Activated naive CD4-positive, alpha-beta T cell treated with anti-CD3 and anti-CD28 coated beads, Interleukin-2, amount 50 U/mL, for 16 hours (primary cell): ENCODE measurements at places on chromosomes 5 and 9.

- DNase-seq: no peak
Observed at GRCh38 chr9:274406-274805, 59.7 kb downstream of the DOCK8 start.

DNA sequence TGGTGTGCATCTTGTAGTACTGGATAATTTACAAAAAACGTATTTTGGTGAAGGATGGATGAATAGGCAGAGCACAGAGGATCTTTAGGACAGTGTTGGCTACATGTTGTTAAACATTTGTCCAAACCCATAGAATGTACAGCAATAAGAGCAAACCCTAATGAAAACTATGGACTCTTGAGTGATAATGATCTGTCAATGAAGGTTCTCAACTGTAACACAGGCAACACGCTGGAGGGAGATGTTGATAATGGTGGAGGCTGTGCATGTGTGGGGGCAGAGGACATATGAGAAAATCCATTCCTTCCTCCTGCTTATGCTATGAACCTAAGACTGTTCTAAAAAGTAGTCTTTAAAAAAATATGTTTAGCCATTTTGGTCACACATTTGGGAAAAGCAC, 194.0 kb downstream of the FER start:
- DNase-seq: no peak

- DNase-seq: no peak
Observed at GRCh38 chr5:163825661-163826060, 320.2 kb downstream of the MAT2B start.

DNA sequence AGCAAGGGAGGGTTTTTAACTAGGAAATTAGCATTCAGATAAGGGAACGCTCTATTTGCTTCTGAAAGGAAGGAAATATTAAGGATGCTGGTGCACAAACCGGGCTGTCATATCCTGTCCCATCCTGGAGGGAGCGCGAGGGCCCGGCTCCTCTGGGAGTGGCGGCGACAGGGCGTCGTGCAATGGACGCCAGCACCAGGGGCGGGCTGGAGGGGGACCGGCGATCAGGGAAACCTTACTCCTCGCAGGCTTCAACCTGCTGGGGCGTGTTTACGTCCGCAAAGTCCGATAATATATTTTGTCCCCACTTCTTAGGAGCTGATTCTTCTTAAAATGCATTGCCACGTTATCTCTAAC, 197.1 kb upstream of the TBCA start:
- DNase-seq: no peak

DNA sequence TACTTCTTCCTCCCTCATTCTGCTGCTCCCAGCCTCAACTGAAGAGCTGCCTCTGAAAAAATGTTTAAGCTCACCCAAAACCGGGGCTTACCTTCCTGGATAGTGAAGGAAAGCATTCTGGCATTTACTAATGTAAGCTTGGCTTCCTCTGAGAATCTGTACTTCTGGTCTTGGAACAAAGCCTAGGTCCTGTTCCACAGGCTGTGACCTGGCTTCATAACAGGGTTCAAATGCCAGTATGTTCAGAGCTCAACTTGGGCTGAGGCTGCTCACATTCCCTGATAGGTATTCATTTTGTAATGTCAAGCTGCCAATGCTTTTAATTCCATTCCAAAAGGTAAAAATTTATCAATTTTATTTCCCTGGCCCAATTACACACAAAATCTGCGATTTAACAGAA, 411.7 kb upstream of the KCNN2 start:
- DNase-seq: no peak

GRCh38 chr5:151213803-151214613, 9.9 kb downstream of the CCDC69 start:
- peak; percentile 78 for DNase-seq

DNA sequence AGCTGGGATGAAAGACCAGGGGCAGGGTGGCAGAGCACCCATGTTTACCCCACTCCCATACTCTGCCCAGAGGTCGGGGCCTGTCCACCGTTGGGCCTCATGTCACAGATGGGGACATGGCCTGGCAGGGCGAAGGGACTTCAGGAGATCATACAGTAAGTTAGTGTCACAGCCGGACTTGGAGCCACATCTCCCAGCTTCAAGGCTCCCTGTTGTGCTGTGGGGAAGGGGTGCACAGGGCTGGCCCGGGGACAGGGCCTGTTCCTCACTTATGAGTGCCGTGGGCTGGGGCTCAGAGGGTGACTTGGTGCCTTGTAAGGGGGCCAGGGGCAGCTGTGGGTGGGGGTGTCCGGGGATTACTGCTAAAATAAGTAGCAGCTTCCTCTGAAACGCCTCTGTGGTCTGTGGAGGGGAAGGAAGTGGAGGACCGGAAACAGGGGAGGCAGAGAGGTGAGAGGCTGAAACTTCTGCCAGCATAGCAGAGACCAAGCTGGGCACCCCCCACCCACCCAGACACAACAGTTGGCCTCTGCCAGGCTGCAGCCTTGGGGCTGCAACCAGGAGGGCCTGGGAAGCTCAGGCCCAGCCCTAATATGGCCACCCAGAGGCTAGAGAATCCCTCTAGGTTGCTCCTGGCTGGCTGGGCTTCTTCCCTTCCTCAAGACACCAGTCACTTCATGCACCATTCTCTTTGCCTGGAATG, 41.1 kb upstream of the NEK6 start:
- peak; percentile 19 for DNase-seq

DNA sequence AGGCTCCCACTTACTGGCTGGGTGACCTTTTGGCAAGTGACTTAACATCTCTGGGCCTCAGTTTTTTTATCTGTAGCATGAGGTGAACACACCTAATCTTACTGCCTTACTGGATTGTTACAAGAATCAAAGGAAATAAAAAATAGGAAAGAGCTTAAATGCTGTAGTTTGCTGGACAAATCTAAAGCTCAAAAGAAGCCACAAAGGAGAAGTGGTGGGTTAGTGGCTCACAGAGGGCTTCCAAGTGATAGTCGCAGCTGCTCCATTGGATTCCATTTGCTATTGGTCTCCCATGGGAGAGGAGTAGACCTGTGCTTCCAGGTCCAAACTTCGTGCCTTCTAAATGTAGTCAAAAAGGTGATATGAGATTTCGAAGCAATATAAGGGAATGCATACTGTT, 123.6 kb downstream of the SEMA6A start:
- no peak for DNase-seq

GRCh38 chr5:74993743-74994142, 58.6 kb downstream of the GCNT4 start:
- DNase-seq: no peak

- DNase-seq: no peak
Observed at GRCh38 chr5:122870219-122870856, 24.9 kb downstream of the SNX24 start.

GRCh38 chr9:21751998-21752397, 50.4 kb upstream of the MTAP start:
- no peak for DNase-seq

DNA sequence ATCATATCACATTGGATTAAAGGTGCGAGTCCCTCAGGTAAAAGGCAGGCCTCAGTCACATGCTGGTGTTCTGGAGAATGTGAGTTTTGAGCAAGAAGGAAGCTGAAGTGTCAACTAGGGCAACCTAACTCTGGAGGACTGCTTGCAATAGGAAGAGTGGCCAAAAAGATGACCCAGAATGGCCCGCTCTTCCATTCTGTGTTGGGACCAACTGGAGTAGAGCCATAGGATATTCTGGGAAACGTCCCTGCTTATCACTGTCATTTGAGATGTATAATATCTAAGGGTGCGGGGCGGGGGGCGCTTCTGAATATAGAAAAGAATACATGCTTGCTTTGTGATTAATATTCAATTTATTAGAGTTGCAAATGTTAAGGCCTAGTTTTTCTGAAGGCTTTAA, 7.1 kb upstream of the TRIM7 start:
- no peak for DNase-seq

DNA sequence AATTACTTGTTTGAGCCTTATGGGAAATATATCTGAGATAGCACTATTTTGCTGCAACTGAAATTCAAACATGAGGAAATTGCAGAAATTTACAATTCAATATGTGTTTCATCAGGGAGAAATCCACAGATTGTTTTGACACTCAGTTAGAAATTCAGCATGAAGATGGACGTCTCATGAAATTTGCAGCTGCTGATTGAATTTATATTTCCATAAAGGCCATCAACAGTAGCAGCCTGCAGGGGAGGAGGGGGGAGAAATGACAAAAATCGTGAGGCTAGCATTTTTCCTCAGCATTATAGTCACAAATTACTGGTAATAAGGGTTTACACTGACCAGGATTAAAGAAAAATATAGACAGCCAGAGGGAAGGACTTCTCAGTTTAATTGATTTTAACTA, 81.0 kb downstream of the NDUFAF2 start:
- DNase-seq: no peak

GRCh38 chr5:73454379-73455036, 5.9 kb upstream of the FOXD1 start:
- peak; percentile 37 for DNase-seq

DNA sequence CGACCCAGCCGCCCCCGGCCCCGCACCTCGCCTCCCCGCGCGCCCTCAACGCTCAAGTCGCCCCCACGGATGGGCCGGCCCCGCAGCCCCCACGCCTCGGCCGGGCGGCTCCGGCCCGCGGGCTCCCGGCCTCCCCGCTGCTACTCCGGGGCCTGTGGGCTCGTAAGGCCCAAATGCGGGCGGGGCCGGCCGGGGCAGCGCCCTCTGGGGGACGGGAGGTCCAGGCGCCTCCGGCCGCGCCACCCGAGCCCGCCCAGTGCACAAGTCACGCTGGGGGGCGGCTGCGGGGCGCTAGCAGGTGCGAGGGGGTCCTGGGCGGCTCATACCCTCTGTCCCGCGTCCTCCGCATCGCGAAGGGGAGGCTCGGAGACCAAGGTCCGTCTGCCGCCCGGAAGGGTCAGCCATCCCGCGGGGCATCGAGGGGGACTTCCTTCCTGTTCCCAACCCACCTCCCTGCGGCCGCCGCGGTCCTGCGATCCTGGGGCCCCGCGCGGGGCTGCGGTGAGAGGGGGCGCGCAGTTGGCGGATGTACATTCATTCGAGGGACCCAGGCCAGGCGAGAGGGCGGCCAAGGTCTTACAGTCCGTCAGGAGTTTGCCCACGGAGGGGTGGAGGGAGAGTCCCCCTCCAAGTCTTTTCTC, at the start of gene CIZ1:
TSS of gene CIZ1 (minus strand) at position 167 of the 641 bp plus-strand sequence. CDS start 715 bp downstream, outside the sequence.
- peak; percentile 76 for DNase-seq

- no peak for DNase-seq
Observed at GRCh38 chr9:32069169-32069813, 315.2 kb upstream of the ACO1 start.

GRCh38 chr5:169583101-169583423, 511 bp upstream of the SPDL1 start:
- DNase-seq: no peak

DNA sequence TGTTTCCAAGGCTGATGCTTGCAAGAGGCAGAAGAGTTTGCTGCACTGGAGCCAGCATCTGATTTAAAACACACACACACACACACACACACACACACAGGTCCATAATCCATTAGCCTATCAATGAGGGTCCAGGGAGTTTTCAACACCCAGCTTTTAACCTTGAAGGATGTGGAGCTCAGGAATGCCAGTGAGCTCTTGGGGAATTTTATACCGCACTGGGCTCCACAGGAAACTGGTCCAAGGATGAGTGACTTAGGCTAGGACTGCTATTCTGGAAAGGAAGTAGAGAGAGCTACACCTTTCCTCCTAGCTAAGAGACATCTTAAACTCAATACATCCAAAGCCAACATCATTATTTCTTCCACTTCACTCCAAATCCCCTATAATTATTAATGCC, 942 bp upstream of the NRG2 start:
- no peak for DNase-seq

- no peak for DNase-seq
Observed at GRCh38 chr5:38600329-38601045, 44.0 kb upstream of the LIFR start.

- DNase-seq: no peak
Observed at GRCh38 chr5:146209714-146210113, 6.3 kb downstream of the RBM27 start.

DNA sequence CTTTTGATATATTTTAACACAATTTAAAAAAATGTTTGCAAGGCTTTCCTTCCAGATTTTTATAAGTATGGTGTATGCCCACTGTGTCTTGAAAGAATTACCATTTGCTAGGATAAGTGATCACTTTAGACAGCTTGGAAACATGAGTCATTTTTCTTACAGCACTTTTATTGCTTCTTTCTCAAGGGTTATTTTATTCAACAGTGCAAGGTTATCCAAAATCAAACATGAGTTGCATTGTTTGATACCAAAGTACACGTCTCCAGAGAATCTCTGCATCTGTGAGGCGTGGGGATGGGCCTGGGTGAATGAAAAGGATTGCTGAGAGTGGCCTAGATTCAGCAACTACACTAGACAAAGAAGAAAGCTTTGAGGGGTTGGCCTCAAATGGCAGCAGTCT, 329.6 kb downstream of the ADAMTS6 start:
- no peak for DNase-seq

- DNase-seq: no peak
Observed at GRCh38 chr9:121838746-121839669, 187.6 kb downstream of the DAB2IP start.

DNA sequence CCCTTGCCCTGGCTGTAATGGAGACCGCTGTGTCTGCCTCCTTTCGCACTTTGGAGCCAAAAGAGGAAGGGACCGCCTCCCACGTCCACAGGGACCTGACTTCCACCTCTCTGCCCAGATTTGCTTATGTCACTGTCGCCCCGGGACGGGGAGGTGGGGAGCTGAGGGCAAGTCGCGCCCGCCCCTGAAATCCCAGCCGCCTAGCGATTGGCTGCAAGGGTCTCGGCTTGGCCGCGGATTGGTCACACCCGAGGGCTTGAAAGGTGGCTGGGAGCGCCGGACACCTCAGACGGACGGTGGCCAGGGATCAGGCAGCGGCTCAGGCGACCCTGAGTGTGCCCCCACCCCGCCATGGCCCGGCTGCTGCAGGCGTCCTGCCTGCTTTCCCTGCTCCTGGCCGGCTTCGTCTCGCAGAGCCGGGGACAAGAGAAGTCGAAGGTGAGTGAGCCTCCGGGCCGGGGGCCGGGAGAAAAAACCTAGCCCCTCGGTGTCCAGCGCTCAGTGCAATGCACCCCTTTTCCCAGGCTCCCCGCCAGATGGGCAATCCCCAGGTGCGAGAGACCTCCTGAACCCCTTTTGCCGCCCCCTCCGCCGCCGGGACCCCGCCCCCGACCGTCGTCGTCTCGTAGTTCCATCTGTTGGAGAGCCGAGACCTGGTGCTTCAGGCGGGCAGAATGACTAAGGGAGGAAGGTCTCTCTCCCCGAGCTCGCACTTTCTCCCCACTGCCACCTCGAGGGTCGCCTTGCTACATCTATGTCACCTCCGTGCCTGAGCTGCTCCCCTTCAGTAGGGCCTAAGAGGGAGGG, at the start of gene GPX3:
TSS of gene GPX3 (plus strand) at position 288 of the 807 bp plus-strand sequence. CDS start at position 352, 64 bp downstream.
- peak; percentile 38 for DNase-seq
